ENCODE measurements at places on chromosomes 5 and 9. TPM values are rescaled to one million over a fixed set of nuclear protein-coding genes. Genes with fewer than 3 reads are reported as not detected.

The TAF1L gene
- total RNA-seq, result not detected

The BRD9 gene
- total RNA-seq, result 55.3 TPM

GRCh38 chr9:1941989-1942388 is 73.2 kb upstream of the SMARCA2 start:
- H3K4me1 ChIP-seq, result no peaks in the 10 kb centered on the region
- no peak overlapping the region for H3K27ac ChIP-seq
- H3K36me3 ChIP-seq, result no peaks in the 10 kb centered on the region
- H3K4me3 ChIP-seq, result no peak overlapping the region

GRCh38 chr9:119298076-119298853 is 71.0 kb downstream of the BRINP1 start:
- no peak for DNase-seq
- no peaks in the 10 kb centered on the region for H3K36me3 ChIP-seq
- no peaks in the 10 kb centered on the region for H3K27me3 ChIP-seq
- no peak overlapping the region for H3K27ac ChIP-seq

GRCh38 chr9:36571333-36571732 is 1.4 kb upstream of the MELK start:
- no peaks in the 10 kb centered on the region for H3K36me3 ChIP-seq
- peaks cover 7% of the 10 kb centered on the region for H3K4me1 ChIP-seq
- H3K4me3 ChIP-seq, result no peak overlapping the region
- H3K27ac ChIP-seq, result no peak overlapping the region
- no peaks in the 10 kb centered on the region for H3K27me3 ChIP-seq

GRCh38 chr9:1221298-1221697 is 171.1 kb downstream of the DMRT2 start:
- H3K4me1 ChIP-seq, result no peaks in the 10 kb centered on the region
- no peaks in the 10 kb centered on the region for H3K36me3 ChIP-seq
- DNase-seq, result no peak
- H3K27me3 ChIP-seq, result no peaks in the 10 kb centered on the region

DNA sequence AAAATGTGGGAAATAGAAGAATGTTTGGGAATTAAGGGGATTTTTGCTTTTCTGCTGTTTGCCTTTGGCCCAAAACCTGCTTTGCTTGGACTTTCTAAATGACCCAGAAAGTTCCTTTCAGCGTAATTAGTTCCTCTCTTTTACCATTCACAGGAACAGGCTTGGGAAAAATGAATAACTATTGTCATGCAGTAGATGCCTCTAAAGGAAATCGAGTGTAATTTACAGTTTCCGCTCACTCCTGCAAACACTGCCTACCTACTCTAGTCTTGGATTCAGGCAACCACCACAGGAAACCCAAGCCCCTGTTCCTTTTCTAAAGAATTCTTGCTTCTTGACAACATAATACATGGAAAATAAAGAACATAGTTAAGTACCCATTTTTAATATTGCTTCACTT is 25.0 kb downstream of the TTC23L start:
- H3K4me3 ChIP-seq, result no peak overlapping the region
- no peaks in the 10 kb centered on the region for H3K27me3 ChIP-seq
- no peak overlapping the region for H3K27ac ChIP-seq
- H3K36me3 ChIP-seq, result no peaks in the 10 kb centered on the region
- no peaks in the 10 kb centered on the region for H3K4me1 ChIP-seq
